Stomach (tissue), 19 donors: ENCODE measurements at places on chromosomes 2 and 18. TPM values are rescaled to one million over a fixed set of nuclear protein-coding genes. Genes with fewer than 3 reads are reported as not detected.

DNA sequence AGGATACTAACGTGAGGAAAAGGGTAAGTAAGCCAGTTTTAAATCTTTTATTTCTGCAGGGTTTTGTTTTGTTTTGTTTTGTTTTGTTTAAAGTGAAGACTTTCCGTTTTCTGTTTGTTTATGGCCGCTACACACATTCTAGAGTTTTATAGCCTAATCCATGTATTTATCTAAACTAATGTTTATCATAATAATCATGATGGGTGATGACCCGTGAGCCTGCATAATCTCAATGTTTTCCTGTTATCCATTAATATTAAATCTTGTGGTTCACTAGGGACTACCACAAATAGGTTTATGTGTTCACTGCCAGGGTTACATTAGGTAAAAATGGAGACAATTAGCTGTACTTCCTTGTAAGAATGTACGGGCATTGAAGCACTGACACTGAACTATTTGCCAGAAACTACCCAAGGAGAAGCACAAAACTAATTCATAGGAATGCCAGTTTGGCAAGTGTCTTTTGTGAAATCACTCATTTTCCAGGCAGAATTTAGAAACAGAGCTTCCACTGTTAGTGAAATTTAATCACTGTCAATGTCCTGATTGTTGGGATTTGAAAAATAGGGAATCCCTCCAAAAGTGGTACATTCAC is 574.8 kb downstream of the LRP1B start:
- no peak for DNase-seq

- no peak for DNase-seq
Measured at GRCh38 chr2:14712111-14712510, 79.6 kb downstream of the LRATD1 start.

Gene TXNL4A
- 15.1 TPM for total RNA-seq

DNA sequence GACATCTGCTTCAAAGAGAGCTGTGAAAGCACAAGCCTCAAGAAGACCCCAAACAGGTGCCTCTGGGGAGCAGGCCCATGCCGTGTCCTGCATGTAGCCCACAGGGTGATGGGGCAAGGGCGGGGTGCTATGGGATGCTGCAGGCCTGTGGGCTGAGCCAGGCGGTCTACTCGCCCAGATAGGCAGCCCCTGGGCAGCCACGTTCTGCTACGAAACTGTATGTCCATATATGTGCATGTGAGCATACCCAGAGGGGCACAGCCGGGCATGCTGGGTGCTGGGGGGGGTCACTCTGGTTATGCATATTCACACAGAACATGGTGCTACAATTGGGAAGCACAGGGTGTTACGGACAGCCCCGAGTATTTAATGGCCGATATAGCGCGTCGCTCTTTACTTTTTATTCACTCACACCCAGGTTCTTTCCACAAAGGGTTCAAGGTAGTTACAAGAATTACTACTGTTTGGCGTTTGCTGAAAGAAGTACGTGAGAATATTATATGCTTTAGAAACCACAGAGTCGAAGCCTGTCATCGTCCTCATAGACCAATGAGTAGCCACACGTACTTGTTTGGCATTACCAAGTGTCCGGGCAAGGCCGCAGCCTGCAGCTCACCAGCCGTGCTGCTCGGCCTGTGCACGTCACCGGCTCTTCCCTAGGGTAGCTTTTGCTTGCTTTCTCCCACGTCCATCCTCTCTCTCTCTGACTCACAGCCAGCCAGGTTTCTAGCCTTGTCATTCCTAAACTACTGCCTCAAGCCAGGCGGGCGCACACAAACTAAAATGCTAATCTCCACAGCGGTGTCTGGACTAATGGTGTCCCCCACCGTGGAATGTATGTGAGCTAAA is 14.4 kb downstream of the MTERF4 start:
- no peak for DNase-seq

GRCh38 chr18:55116863-55117262 is 157.6 kb upstream of the CCDC68 start:
- DNase-seq: no peak

Gene HNMT
- 145 TPM for total RNA-seq

Gene CSRNP3
- total RNA-seq: 0.58 TPM

- no peak for DNase-seq
Measured at GRCh38 chr18:2827061-2827460, 19.7 kb upstream of the EMILIN2 start.

DNA sequence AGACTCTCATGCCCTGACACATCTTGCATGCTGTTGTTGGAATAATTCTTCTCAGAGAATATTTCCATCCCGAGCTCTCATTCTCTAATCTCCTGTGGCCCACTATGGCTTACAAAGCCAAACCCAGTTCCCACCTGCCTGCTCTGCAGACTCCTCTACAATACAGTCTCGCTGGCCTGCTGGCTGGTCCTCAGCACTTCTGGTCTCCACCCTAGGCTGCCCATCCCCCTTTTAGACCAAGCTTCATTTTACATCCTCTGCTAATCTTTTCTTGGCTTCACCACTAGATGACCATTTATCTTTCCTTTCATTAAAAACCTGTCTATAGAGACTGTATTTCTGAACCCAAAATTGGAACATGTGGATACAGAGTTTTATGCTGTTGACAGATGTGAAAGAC is 42.5 kb upstream of the YPEL5 start:
- no peak for DNase-seq

Gene SP100
- 111 TPM for total RNA-seq
